ENCODE measurements at places on chromosomes 16 and 17.

GRCh38 chr17:37225465-37225864 is 150.3 kb upstream of the C17orf78 start:
- no peak for DNase-seq

- DNase-seq, result no peak
Measured at GRCh38 chr17:28975031-28975430, 23.7 kb upstream of the PHF12 start.

GRCh38 chr16:9849697-9850245 is 332.5 kb downstream of the GRIN2A start:
- DNase-seq, result no peak

GRCh38 chr17:29180034-29180787 is at the start of gene MYO18A:
MYO18A (minus strand) TSS chr17:29180398; CDS start chr17:29166940, 13,458 bp downstream.
- DNase-seq, result peak; percentile 63

DNA sequence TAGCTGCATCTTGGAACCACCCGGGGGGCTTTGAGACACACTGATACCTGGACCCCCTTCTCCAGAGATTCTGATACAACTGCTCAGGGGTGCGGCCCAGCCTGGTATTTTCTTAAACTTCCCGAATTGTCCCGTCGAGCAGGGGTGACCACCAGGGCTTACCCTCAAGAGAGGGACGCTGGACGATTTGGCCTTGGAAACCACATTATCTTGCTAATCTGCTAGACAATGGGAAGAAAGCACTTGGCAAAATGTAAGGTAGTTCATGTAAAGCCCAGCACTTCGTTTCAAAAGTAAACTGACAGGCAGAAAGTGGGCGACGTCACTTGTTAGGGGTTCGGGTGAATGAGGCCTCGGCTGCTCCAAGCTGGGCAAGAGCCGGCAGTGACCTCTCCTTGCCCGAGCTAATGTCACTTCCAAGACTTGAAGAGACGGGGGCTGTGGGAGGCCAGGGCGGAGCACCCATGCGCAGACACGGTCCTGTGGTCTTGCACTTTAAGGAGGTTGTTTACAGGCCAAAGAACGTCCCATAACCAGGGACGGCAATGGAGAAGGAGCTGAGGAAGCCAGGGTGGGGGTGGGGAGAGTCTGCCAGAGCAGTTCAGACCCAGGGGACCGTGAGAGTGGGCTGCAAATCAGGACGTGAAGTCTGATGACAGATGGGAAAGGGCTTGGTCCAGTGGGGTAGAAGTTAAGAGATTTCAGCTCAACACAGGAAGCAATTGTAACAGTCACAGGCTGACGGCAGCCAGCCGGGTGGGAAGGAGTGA is 152.7 kb upstream of the GSE1 start:
- peak; percentile 65 for DNase-seq

DNA sequence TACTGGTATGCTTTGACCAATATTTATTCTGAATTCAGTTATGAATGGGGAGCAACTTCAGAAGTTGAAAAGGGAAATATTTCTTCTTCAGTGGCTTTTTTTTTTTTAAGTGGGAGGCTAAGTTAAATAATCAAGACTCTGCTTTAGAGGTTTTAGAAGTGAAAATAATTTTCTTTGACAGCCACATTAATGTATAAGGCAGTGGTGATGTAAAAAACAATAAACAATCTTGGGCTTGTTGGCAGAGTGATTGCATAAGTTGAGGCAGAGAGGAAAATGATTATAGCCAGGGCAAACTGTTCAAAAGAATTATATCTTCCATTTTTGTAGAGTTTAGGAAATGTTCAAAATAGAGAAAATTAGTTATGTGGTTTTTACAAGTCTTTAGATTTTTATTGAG is 5.4 kb upstream of the KRT12 start:
- no peak for DNase-seq

GRCh38 chr17:7848739-7849129 is 6.1 kb upstream of the TMEM88 start:
- DNase-seq, result no peak

DNA sequence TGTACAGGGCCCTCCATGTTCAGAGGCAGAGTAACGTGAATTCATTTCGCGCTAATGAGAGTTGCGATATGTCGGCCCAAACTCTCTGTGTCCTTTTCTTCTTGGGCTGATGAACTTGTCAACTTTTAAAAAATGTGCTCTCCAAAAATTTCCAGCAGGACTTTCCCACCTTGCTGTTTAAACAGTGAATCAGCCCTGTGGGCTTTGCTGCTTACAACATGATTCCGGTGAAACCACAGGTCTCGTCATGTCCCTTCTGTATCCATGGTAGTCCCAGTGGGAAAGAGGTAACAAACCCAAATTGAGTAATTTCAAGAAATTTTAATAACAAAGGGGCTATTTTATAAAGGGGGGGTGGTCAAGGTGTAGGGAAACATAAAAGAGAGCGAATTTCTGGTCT is 612.9 kb downstream of the MAF start:
- no peak for DNase-seq

- DNase-seq, result no peak
Measured at GRCh38 chr17:82047914-82048570, 3.6 kb downstream of the RFNG start.

- no peak for DNase-seq
Measured at GRCh38 chr16:22692034-22692433, 121.9 kb upstream of the HS3ST2 start.

GRCh38 chr16:85715169-85716021 is 26.6 kb upstream of the GINS2 start:
- DNase-seq, result no peak

DNA sequence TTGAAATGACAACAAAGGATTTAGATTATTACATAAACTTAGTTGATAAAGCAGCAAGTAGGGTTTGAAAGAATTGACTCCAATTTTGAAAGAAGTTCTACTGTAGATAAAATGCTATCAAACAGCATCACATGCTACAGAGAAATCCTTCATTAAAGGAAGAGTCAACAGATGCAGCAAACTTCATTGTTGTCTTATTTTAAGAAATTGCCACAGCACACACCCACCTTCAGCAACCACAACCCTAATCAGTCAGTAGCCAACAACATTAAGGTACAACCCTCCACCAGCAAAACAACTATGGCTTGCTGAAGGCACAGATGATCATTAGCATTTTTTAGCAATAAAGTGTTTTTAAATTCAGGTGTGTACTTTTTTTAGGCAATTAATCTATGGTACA is 75.1 kb upstream of the NSRP1 start:
- DNase-seq, result no peak

DNA sequence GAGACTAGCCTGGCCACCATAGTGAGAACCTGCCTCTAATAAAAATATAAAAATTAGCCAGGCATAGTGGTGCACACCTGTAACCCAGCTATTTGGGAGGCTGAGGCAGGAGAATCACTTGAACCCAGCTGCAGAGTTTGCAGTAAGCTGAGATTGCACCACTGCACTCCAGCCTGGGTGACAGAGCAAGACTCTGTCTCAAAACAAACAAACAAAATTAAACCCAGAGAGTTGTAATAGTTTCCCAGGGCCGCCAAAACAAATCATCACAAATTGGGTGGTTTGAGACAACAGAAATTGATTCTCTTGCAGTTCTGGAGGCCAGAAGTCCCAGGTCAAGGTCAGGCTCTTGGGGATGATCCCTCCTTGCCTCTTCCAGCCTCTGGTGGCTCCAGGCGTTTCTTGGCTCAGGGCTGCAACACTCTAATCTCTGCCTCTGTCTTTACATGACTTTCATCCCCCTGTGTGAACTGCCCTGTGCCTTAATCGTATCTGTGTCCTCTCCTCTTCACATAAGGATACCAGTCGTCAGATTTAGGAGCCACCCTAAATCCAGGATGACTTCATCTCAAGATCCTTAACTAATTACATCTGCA is 100.3 kb upstream of the NOL11 start:
- no peak for DNase-seq

DNA sequence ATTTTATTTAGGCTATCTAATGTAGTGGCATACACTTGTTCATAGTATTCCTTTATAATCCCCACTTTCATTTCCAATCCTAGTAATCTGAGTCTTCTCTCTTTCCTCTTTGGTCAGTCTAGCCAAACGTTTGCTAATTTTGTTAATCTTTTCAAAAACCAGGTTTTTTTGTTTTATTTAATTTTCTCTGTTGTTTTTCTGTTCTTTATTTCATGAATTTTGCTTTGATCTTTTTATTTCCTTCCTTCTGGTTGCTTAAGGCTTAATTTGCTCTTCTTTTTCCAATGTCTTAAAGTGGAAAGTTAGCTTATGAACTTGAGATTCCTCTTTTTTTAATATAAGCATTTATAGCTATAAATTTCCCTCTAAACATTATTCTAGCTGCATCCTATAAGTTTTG is 68.9 kb downstream of the NACA2 start:
- DNase-seq, result no peak

- DNase-seq, result no peak
Measured at GRCh38 chr16:87531418-87531817, 38.6 kb upstream of the ZCCHC14 start.

DNA sequence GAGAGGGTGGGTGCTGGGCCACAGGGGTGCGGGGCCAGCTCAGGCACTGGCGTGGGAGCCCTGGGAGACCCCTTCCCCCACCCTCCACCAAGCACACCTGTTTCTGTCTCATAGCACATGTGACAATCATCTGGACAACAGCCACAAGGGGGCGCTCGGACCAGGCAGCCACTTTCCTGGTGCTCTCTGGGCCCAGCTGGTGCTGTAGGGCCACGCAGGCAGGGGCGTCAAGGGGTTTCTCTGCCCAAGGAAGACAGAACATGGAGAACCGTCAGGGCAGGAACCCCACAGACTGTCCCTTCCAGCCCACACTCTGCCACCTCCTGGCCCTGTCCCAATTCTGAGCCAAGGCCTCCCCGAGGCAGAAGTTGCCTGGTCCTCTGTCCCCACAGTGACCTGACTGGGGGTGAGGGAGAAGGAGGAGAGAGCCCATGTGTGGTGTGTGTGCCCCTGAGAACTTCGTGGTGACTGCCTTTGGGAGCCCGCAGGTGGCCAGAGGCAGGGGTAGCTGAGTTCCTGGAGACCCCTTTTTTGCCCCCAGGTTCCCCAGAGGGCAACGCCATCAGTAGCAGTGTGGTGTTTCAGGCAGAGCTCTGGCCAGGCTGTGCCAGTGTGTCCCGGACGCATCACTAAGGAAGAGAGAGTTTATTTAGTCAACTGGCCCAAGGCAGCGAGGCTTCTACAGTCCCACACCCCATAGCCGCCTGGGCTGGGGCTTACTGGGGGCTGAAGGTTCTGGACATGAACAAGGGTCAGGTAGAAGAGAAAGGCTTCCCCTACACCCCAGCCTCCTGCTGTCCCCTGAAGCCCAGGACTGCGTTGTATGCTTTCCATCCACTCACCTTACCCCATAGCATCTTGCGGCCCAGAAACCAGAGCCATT is 3.1 kb upstream of the SETD6 start:
- DNase-seq, result peak; percentile 38

- no peak for DNase-seq
Measured at GRCh38 chr16:81029930-81030604, 5.6 kb upstream of the ATMIN start.

- no peak for DNase-seq
Measured at GRCh38 chr16:80559369-80559768, 18.6 kb downstream of the DYNLRB2 start.

GRCh38 chr16:77877712-77878347 is 89.5 kb downstream of the VAT1L start:
- DNase-seq, result peak; percentile 83

DNA sequence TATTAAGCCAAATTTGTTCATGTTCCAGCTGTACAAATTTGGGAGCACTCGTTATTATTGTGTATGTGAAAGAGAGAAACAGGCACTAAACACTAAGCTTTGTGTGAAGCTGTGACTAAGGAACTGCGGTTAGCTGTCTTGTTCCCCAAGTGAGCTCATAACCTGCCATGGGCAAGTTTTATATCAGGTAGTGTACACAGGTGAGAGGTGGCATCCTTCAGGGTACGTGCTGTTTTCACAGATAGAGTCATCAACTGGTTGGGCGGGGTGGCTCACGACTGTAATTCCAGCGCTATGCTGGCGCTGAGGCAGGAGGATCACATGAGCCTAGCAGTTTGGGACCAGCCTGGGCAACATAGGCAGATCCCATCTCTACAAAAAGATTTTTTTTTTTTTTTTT is 2.8 kb downstream of the DNAJA3 start:
- no peak for DNase-seq

GRCh38 chr17:83179374-83179773 is 100.0 kb downstream of the METRNL start:
- DNase-seq, result no peak

DNA sequence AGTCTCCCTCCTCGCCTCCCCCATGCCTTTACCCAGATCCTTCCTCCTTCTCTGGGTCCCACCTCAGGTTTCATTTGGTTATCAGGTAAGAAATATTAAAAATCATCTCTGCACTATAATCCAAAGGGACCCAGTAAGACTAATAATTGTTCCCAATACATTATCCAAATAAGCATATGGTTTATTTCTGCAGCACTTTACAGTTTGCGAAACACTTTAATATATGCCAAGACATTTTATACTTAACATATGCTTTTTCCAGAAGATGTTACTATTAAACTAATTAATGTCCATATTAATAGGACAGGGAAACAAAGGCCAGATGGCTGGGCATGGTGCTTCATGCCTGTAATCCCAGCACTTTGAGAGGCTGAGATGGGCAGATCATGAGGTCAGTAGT is 33.3 kb downstream of the CD300LF start:
- DNase-seq, result no peak

DNA sequence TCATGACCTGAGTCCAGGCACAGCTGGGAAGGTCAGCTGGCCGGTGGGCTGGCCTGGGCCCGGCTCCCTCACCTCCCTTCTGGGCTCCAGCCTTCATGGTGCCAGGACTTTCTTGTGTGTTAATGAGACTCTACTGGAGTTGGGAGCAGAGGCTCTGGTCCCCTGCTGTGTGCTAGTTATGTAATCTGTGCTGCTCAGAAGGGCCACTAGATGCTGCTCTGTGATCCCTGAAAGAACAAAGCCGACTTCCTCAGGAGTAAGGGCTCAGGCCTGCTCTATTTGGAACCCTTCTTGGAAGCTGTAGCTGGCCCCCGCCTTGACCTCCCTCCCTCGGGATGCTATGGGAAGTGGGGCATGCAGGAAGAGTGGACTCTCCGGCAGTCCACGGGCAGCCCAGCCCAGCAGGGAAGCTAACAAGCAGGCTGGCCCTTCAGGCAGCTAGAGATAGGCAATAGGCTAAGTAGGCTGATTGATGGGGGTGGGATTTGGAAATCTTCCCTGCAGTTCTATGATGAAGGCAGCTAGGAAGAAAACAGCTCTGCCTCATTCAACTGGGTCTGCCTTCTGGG is 3.3 kb upstream of the CDK5R1 start:
- DNase-seq, result peak; percentile 56

GRCh38 chr16:10776280-10776679 is 32.6 kb downstream of the NUBP1 start:
- no peak for DNase-seq

Data from amniotic epithelial cell (primary cell).